Activated T-cell treated with anti-CD3 and anti-CD28 coated beads, Interleukin-2, amount 50 U/mL, for 72 hours (primary cell): ENCODE measurements at places on chromosomes 3 and 15.
A peak's percentile ranks its signal among the peaks of the same experiment; 100 is the strongest.

- H3K27me3 ChIP-seq = no peaks in the 10 kb centered on the region
- no peaks in the 10 kb centered on the region for H3K36me3 ChIP-seq
- no peak overlapping the region for H3K27ac ChIP-seq
Observed at GRCh38 chr3:68162644-68163043, 508.2 kb upstream of the SUCLG2 start.

- no peaks in the 10 kb centered on the region for H3K27me3 ChIP-seq
- H3K27ac ChIP-seq = peak overlapping the region; percentile 97
- no peaks in the 10 kb centered on the region for H3K36me3 ChIP-seq
- peak overlapping the region; percentile 85 for H3K4me3 ChIP-seq
Observed at GRCh38 chr3:114745322-114746240, 401.5 kb downstream of the ZBTB20 start.

DNA sequence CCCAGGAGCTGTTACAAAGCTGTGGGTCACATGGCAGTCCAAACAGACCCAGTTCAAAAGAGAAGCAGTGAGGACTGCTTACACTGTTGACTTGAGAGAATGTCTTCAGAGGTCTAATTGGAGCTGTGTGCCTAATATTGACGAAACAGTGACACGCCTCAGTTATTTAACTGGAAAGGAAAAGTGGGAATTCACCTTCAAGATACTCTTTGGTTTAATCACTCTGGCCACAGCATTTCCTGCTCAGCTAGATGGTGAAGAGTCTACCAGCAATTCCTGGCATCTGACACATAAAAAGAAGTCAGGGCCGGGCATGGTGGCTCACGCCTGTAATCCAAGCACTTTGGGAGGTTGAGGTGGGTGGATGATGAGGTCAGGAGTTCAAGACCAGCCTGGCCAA lies 326.4 kb downstream of the SV2B start:
- peaks cover 7% of the 10 kb centered on the region for H3K4me1 ChIP-seq
- no peaks in the 10 kb centered on the region for H3K27me3 ChIP-seq
- DNase-seq = peak; percentile 6
- no peaks in the 10 kb centered on the region for H3K36me3 ChIP-seq
- H3K4me3 ChIP-seq = no peak overlapping the region
- no peak overlapping the region for H3K27ac ChIP-seq

DNA sequence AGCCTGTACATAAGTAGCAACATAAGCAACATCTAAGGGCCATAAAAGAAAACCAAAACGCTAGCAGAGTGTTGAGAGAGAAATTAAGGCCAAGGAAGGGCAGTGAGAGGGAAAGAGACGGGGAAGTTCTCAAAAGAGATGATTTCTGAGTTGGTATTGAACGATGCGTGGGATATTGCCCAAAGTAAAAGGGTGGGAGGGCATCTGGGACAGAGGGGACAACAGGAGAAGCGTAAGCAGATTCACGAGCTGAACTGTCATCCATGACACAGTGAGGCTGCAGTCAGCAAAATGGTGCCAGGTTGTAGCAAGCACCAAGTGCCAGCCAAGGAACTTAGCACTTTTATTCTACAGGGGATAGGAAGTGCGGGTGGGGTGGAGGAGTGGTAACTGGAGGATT lies 11.8 kb downstream of the NCEH1 start:
- H3K27me3 ChIP-seq = no peaks in the 10 kb centered on the region
- H3K36me3 ChIP-seq = no peaks in the 10 kb centered on the region
- H3K4me3 ChIP-seq = no peak overlapping the region
- DNase-seq = no peak

GRCh38 chr15:64979252-64979710 lies 10.4 kb downstream of the SPG21 start:
- DNase-seq = no peak
- no peak overlapping the region for H3K27ac ChIP-seq
- no peak overlapping the region for H3K4me3 ChIP-seq
- H3K4me1 ChIP-seq = peaks cover 11% of the 10 kb centered on the region

DNA sequence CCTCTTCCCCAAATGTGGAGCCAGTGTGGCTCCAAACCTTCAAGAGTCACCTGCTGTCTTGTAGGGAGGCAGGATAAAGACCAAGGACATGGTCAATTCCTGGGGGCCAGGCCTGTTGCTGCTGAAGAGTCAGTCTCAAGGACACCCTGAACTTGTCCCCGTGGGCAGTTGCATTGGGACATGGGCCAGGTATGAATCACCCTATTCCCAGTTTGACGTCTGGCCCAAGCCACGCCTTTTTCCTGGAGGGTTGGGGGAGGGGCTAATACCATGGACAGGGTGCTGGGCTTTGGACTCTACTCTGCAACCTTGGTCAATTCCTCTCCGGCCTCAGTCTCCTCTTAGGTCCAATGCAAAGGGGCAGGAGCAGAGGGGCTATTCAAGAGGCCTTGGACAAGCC lies 10.4 kb downstream of the ATP2B2 start:
- H3K4me1 ChIP-seq = no peaks in the 10 kb centered on the region
- no peaks in the 10 kb centered on the region for H3K27me3 ChIP-seq
- H3K4me3 ChIP-seq = no peak overlapping the region
- no peaks in the 10 kb centered on the region for H3K36me3 ChIP-seq
- no peak overlapping the region for H3K27ac ChIP-seq
- no peak for DNase-seq

GRCh38 chr3:161941891-161942290 lies 445.3 kb downstream of the OTOL1 start:
- no peak for DNase-seq
- H3K27me3 ChIP-seq = no peaks in the 10 kb centered on the region
- no peak overlapping the region for H3K27ac ChIP-seq

- H3K27ac ChIP-seq = no peak overlapping the region
- no peak overlapping the region for H3K4me3 ChIP-seq
- no peaks in the 10 kb centered on the region for H3K27me3 ChIP-seq
Observed at GRCh38 chr3:94937980-94938379, 875.1 kb downstream of the NSUN3 start.

GRCh38 chr3:170151536-170151935 lies 30.0 kb downstream of the PHC3 start:
- no peak overlapping the region for H3K27ac ChIP-seq
- no peak overlapping the region for H3K4me3 ChIP-seq
- no peaks in the 10 kb centered on the region for H3K27me3 ChIP-seq
- H3K4me1 ChIP-seq = peaks cover 34% of the 10 kb centered on the region

DNA sequence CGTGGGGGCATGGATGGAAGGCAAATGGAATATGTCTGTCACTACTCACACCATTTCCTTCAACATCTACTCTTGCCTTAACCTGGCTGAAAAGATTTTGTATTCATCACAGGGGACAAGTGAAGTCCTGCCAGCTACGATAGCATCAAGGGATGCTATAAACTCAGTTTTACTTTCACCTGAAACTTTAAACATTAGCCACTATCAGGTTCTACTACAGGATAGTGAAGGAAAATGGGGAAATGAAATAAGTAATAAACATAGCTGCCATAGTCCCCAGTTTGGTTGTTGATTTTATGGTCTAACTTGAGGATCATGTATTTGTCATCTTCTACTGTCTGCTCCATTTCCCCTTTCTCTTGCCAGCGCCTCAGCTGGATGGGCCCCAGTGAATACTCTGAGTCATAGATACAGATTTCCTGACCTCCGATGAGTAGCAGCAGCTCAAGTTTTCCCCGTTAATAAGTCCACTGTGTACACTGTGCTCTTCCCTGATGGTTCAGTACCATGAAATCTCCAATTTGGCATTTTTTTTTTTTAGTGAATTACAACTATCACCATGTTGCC lies 338.2 kb upstream of the SLCO3A1 start:
- H3K4me3 ChIP-seq = no peak overlapping the region
- H3K36me3 ChIP-seq = no peaks in the 10 kb centered on the region
- no peaks in the 10 kb centered on the region for H3K27me3 ChIP-seq
- no peak overlapping the region for H3K27ac ChIP-seq
- H3K4me1 ChIP-seq = no peaks in the 10 kb centered on the region
- no peak for DNase-seq

DNA sequence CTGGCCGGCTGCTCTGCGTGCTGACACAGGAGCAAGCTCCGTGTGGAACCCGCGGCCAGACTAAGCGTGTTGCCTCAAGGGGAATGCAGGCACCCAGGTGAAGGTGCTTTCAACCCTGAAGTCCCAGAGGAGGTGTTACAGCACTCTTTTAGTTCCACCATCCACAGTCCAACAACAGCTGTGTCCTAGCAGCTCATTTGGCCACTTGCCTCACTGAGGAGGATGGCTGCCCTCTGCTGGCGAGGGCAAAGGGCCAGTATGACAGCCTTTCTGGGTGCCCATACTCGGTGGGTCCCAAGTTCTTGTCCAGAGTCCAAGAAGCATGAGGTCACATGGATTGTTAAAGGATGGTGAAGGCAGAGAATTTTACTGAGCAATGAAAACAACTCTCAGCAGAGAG lies 87.8 kb downstream of the C3orf85 start:
- no peak overlapping the region for H3K4me3 ChIP-seq
- H3K36me3 ChIP-seq = no peaks in the 10 kb centered on the region
- no peak for DNase-seq
- peaks cover 8% of the 10 kb centered on the region for H3K27me3 ChIP-seq
- H3K4me1 ChIP-seq = no peaks in the 10 kb centered on the region

DNA sequence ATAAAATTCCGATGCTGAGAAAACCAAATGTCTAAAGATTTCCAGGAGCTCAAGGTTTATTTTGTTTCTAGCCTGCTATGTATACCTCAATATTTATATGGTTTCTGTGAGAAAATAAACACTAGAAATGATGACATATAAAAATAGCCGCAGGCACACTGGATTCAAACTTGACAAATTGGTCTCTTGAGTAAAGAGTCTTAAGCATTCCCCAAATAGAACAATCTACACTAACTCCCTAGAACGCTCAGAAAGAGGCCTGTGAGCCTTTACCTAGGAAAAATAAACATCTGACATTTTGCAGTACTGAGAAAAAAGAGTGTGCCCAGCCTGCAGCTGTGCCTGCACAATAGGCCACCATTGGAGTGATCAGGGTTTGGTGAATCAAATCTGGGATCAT lies 75.2 kb downstream of the NEK10 start:
- H3K27me3 ChIP-seq = no peaks in the 10 kb centered on the region
- H3K36me3 ChIP-seq = peaks cover 3% of the 10 kb centered on the region
- no peak overlapping the region for H3K4me3 ChIP-seq
- no peak for DNase-seq
- H3K27ac ChIP-seq = no peak overlapping the region
- H3K4me1 ChIP-seq = no peaks in the 10 kb centered on the region

GRCh38 chr15:46329876-46330275 lies 695.0 kb downstream of the SQOR start:
- H3K4me3 ChIP-seq = no peak overlapping the region
- H3K27me3 ChIP-seq = no peaks in the 10 kb centered on the region
- H3K36me3 ChIP-seq = no peaks in the 10 kb centered on the region
- H3K27ac ChIP-seq = no peak overlapping the region
- no peaks in the 10 kb centered on the region for H3K4me1 ChIP-seq
- DNase-seq = no peak

- H3K4me1 ChIP-seq = no peaks in the 10 kb centered on the region
- H3K4me3 ChIP-seq = no peak overlapping the region
- peaks cover 4% of the 10 kb centered on the region for H3K27me3 ChIP-seq
- no peaks in the 10 kb centered on the region for H3K36me3 ChIP-seq
Observed at GRCh38 chr3:127710155-127710941, 37.6 kb downstream of the ABTB1 start.

- peak overlapping the region; percentile 64 for H3K4me3 ChIP-seq
- DNase-seq = peak; percentile 46
- peaks cover 29% of the 10 kb centered on the region for H3K36me3 ChIP-seq
Observed at GRCh38 chr3:114223143-114223542, 14.2 kb downstream of the ZNF80 start.

GRCh38 chr3:67386451-67386850 lies 268.0 kb downstream of the SUCLG2 start:
- no peak for DNase-seq
- H3K27ac ChIP-seq = no peak overlapping the region
- no peaks in the 10 kb centered on the region for H3K27me3 ChIP-seq
- peaks cover 13% of the 10 kb centered on the region for H3K36me3 ChIP-seq
- H3K4me1 ChIP-seq = peaks cover 34% of the 10 kb centered on the region
- H3K4me3 ChIP-seq = no peak overlapping the region

- DNase-seq = no peak
- peaks cover 64% of the 10 kb centered on the region for H3K4me1 ChIP-seq
- peaks cover 13% of the 10 kb centered on the region for H3K27me3 ChIP-seq
- no peaks in the 10 kb centered on the region for H3K36me3 ChIP-seq
Observed at GRCh38 chr15:60115579-60116380, 111.7 kb downstream of the FOXB1 start.

DNA sequence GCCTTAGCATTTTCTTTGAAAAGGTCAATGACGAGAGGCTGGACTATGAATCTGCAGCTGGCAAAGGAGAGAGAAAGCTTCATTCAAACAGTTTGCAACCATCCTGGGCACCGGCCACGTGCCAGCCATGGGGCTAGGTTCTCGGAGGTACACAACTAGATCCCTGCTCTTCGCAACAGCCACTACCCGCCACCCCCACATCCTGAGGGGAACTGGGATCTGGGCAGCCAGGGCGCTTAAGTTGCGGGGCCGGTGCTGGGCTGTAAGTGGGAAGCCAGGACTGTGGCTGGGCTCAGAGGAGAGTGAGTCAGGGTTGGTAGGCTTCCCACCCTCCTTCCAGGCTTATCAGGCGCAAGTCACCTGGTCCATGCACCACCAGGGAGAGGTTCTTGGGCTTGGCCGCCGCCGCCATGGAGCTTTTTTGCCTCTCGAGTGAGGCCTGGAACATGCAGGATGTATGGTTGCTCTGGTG lies 95.0 kb upstream of the TERB2 start:
- no peaks in the 10 kb centered on the region for H3K4me1 ChIP-seq
- peaks cover 3% of the 10 kb centered on the region for H3K36me3 ChIP-seq
- H3K27ac ChIP-seq = no peak overlapping the region
- H3K4me3 ChIP-seq = no peak overlapping the region

GRCh38 chr3:94627689-94628088 lies 564.8 kb downstream of the NSUN3 start:
- no peak overlapping the region for H3K4me3 ChIP-seq
- H3K4me1 ChIP-seq = no peaks in the 10 kb centered on the region
- no peaks in the 10 kb centered on the region for H3K27me3 ChIP-seq

DNA sequence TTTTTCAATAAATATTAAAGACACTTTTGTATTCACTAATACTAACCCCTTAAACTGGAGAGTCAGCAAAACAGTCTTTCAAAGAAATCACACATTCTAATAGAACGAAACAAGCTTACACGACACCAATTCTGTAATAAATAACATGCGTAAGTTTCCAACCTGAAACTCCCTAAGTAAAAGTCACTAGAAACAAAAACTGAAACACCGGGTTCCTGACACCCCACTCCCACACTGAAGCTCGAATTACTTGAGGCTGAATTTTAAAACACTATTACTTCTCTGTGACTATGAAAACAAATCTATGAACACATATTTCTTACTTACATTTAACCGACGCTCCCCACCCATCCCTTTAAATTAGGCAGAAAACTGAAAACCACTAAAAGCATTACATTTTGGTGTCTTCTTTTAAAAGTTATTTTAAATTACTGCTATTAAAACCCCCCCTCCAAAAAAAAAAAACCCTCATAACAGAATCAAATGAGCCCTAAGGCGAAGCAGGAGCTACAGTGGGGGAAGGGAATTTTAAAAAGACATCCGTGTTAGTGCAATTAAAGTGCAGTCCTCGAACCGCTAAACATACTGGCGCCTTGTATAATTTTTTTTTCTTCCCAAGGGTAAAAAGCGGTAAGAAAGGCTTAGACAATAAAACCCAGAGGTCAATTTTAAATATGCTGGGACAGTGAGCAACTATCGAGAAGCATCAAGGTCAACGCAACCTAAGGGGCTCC lies 878 bp downstream of the SPPL2A start:
- peaks cover 75% of the 10 kb centered on the region for H3K4me1 ChIP-seq
- H3K4me3 ChIP-seq = peak overlapping the region; percentile 100
- H3K27me3 ChIP-seq = no peaks in the 10 kb centered on the region
- peak; percentile 35 for DNase-seq
- H3K36me3 ChIP-seq = peaks cover 23% of the 10 kb centered on the region
- H3K27ac ChIP-seq = peak overlapping the region; percentile 100
